NCI-H69 (cell line): ENCODE measurements at places on chromosomes 11 and 22.

DNA sequence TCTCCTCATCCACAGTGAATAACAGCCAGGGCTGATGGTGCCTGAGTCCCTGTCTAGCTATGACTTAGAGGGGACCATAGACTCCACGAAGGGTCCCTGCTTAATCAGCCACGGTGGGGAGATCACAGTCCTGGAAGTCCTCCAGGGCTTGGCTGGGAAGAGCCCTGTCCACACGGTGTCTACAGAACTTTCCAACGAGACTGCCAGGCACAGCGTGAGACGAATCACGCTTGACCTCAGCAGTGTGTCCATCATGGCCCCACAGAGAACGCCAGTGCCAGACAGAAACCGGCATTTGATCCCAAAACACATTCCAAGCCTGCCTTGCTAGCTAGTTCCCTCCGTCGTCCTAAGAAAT, 143.4 kb downstream of the CRYBB2 start:
- no peak for DNase-seq

DNA sequence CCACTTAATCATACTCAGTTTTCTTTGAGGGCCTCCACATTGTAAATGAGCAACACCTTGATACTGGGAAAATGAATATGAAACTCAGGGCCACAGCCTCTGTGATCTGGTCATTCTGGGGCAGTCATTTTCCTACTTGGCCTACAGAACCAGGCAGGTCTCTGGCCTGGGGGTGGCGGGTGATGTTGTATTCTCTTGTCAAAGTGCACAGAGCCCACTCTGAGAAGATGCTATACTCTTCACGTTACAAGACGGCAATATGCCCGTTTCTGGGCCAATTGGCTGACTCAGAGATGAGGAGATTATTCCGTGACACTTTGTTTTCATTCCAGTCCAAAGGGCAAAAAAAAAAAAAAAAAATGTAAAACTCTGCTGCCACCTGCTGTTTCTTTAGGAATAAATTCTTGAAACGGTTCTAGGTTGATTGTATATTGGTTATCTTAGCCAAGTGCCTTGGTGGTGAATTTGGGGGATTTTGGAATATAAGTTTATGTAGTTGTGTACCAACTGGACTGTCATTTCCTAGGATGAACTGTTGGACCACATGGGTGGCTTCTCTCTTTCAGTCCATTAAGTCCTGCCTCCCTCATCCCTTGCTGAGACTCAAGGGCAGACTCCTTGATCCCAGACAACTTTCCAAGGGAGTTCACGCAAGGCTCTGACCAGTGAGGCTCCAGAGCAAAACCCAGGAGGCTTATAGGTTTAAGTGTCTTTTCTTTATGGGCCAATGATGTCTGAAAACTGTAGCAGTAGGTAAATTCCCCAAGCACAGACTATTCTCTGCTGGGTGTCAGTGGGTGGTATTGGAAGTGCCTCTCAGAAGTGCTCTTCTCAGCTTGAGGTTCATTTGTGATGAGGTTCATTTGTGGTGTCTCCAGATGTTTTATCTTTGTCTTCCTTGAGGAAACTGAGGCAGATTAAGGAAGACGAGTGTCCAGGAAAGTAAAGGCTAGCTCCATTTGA, 18.2 kb downstream of the ADM start:
- peak; percentile 65 for DNase-seq

- DNase-seq: peak; percentile 28
Observed at GRCh38 chr11:6622261-6623171, 3.3 kb upstream of the TPP1 start.

DNA sequence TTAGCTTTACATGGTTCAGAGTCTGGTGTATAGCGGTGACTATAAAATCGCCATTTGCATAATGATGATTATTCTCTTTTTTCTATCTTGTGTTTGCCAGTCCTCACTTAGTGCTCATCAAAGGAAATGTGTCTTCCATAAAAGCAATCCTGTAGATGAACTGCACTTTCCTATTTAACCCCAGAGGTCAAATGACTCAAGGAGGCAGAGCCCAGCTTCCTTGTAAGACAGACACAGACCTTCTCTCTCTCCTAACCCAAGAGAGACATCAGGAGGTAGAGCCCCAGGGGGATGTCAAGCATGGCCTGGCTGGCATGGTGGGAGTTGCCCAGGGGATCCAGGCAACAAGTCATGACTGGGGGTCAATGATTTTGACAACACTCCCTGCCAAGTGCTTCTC, 46.9 kb upstream of the CRTAM start:
- no peak for DNase-seq
